NCI-H774 (cell line): ENCODE measurements at places on chromosomes 2 and 18.

- no peak for DNase-seq
Observed at GRCh38 chr18:770583-770961, 41.5 kb downstream of the YES1 start.

GRCh38 chr2:175034716-175035115 lies 29.5 kb upstream of the CHN1 start:
- DNase-seq = no peak

DNA sequence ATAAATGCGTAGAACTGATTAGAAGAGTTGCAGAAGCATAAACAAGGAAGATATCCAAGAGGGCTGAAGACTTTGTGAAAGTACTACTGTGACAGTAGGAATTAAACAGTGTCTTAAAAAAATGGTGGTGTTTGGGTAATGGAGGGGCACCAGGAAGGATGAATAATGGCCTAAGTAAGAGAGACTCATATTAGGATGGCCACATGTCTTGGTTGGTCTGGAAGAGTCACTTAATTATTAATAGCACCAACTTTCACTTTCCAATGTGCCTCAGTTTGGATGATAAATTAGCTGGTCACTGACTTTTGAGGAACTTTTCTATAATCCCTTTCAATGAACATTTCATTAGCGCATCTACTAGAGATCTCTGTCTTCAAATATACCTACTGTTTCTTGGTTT lies 372.2 kb downstream of the NYAP2 start:
- DNase-seq = no peak

GRCh38 chr2:19611491-19612332 lies 253.3 kb upstream of the OSR1 start:
- no peak for DNase-seq

DNA sequence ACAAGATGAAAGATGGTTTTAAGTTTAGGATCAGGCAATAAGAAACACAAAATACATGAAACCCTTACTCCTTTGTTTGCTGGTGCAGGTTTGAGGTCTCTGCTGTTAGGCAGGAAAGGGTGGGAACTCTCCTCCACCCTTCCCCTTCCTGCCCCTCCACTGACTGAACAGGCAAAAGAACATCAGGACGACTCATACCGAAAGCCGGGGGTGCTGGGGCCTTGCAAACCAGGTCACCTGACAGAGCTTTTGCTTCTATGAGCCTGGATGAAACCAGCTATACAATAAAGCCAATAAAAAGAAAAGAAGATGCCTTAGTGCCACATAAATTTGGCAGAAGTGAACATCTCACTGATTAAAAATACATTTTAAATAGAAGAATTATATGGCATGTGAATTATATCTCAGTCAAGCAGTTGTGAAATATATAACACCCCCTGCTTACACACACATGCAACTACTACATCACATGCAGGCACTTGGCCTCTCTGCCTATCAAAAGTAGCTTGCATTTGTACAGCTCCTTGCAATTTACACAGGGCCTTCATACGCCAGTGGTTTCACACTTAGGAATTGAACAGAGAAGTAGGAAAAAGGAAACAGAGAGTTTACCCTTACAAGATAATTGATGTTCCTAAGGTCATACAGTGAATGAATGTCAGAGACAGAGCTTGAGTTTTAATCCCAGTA lies 215.1 kb upstream of the TRIB2 start:
- DNase-seq = no peak

- peak; percentile 76 for DNase-seq
Observed at GRCh38 chr2:106582148-106583143, 95.3 kb downstream of the CD8B2 start.
